ENCODE measurements at places on chromosomes 6 and 20.
A peak's percentile ranks its signal among the peaks of the same experiment; 100 is the strongest.

GRCh38 chr20:25005220-25005619 lies 12.7 kb upstream of the APMAP start:
- no peak for DNase-seq

DNA sequence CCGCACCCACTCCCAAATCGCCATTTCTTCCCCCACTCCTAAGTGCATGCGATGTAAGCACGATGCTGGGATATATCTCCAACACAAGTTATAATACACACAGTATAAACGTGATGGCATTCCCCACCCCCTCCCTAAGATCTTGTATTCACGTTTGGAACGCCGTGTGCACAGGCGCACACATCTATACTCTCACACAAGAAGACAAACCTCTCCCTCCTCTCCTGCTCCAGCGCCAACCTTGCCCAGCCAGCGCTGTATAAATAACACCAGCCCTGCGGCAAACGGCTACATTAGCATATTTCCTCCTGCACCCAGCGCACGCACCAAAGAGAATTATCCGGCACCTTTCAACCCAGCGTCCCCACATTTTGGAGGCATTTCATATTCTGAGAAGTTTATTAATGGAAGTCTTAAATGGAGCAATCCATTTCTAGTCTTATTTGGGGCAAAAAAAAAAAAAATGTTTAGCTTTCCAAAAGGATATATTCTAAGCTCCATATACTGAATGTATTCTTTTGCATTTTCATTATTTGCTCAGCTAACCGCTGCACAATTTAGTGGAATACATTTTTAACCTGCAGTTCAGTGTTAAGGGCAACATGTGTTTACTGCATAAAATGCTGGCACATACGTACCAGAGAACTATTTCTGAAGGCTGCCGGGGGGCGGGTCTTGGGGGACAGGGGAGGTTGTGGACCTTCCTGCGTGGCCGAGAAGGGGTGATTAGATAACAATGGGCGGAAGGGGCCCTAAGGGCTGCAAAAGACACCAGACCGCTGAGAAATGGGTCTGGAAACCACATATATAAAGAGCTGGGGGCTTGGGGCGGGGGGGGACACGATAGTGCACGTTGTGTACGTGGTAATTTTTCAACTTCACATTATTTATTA lies 1.1 kb upstream of the SLC22A23 start:
- peak; percentile 8 for DNase-seq

DNA sequence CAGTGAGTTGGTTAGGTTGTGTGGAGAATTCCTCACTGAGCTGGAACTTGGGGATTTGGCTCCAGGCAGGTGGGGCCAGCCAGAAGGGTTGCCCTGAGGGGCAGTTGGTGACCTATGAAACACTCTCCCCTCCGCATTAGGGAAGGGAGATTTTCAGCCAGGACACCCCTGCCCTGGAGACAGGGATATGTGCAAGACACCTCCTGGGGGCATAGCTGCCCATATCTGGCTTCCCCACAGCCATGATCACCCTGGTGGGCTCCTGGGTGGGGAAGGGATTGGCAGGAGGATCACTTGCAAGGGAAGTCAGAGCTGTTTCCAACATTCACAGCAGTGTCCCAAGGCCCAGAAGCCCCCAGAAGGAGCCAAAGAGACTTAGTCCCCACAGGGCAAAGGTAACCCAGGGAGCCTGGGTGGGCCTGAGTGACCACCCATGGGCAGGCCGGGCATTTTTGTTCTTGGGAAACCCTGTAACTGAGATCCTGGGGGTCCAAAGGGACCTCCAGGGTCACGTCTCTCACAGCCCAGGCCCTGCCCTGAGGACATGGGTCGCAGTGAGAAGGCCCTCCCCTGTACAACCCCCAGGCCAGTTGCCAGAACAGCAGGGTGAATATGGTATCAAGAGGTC lies 145.8 kb downstream of the MRPL14 start:
- DNase-seq = no peak

- DNase-seq = no peak
These were observed 28.8 kb downstream of the GCM1 start for GRCh38 chr6:53119772-53120409.

DNA sequence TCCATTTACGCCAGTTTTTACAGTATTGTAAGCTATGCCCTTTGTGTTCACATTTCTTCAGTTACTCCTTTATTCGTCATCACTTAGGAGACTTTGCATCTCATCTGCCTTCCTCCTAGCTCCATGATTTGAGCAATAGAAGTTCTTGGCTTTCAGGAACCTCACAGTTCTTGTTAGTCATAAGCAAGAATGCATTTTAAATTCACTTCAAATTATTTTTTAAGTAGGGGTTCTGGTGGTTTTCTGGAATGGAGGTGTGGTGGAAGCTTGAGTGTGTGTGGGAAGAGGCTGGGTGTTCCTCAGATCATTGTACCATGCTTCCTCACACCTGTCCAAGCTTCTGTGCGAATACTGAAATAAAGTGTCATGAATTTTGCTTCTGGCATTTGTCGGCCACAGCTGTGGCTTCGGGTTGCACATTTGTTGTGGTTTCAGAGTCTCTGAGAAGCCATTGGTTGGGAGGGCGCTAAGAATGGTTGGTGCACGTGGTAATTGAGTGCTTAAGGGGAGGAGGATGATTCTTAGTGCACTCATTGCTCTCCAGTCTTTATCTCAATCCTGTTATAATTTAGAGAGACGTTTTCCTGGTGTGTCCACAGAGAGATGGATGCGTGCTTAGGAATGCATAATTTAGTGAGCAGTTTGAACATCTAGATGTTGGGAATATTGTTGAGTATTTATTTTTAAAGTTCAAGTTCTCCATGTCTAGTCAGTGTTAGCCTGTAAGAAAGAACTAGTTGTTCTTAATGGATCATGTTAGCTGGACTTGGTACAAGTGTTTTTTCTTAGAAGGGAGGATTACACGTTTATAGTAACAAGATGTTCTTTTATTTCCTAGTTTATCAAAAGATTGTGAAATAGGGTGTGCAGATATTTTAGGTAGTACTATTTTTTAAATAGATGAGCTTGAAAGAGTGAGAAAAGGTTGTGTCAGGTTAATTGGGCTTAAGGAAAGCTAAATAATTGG lies 31.9 kb downstream of the FOXO3 start:
- no peak for DNase-seq

DNA sequence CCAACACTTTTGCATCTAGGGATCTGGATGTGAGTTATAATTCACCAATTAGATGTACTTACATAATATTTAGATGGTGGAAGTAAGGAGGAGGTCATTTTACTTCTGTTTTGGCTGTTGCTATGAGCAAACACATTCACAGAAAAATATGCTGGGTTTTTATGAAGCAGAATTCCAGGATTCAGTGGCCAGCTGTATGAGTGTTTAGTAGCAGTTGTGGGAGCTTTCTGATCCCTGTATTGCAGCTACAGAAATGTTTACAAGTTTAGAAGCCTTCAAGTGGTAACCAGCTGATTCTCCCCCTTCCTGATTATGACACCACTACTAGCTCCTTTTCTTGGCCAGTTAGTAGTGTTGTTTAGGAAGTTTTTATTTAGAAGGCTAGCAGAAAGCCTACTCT lies 177.0 kb downstream of the TENT5A start:
- no peak for DNase-seq

DNA sequence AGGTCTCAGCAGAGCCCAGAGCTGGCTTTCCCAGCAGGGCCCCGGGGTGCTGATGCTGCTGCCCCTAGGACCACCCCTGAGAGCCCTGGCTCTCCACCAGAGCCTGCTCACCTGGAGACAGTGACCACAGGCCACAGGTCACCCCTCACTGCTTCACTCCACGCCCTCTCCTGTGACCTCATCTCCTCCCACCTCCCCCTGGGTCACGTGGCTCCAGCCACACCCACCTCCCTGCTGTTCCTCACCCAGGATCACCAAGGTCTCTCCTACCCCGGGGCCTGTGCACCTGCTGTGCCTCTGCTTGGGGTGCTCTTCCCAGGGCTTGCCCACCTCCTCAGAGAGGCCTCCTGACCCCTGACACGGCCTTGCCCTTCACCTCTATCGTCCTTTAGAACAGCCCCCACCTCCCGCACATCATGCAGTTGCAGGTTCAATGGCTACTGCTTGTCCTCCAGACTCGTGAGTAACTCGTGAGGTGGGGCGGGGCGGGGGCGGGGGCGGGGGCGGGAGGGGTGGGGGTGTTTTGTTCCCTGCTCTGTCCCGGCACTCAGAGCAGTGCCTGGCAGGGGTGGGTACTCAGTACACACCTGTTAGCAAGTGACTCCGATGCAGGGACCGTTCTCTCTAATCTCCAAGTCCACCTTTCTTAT lies 468.0 kb downstream of the PREX1 start:
- DNase-seq = no peak

GRCh38 chr6:31582230-31582643 lies at the start of gene LTB:
Gene LTB (minus strand): TSS chr6:31582424. CDS start chr6:31582417, 7 bp downstream.
- DNase-seq = no peak

DNA sequence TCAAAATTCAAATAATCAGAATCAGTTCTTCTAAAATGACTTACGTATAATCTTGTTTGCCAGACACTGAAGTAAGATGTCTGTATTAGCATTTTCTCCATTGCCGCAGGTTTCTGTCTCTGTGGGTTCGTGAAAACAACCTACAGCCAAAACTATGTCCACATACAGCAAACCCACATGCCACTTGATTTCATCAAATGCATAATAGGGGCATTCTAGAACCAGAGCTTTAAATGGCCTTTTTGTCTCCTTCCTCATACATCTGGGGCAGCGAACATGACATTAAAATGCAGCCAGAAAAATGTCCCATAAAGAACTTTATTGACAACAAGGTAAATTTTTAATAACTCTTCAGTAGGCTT lies 90.2 kb upstream of the QKI start:
- no peak for DNase-seq

- no peak for DNase-seq
These were observed 8.2 kb downstream of the SPDEF start for GRCh38 chr6:34547701-34548644.

GRCh38 chr20:36196676-36197075 lies 39.6 kb upstream of the AAR2 start:
- no peak for DNase-seq

GRCh38 chr6:154447954-154448353 lies 62.5 kb downstream of the CNKSR3 start:
- DNase-seq = no peak

GRCh38 chr6:104449918-104450317 lies 409.8 kb downstream of the HACE1 start:
- DNase-seq = no peak

DNA sequence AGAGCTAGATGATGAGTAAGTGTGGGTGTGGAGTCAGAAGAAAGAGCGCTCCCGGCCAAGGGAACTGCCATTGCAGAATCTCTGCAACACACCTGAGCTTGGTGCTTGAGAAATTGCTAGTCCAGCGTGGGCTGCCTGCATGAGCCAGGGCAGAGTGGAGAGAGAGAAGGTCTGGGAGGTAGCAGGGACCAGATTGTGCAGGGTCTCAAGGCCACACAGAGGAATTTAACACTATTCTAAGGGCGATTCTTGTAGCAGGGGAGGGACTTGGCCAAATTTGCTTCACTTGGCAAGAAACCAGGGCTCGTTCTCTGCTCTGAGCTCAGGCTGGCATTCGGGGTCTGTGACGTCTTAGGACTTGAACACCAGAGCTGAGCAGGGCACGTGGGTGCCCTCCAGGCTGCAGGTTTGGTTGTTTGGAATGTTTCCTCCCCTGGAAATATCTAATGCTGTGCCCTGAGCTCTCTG lies 53.5 kb downstream of the BCAS4 start:
- no peak for DNase-seq

GRCh38 chr6:107841275-107841670 lies 17.2 kb upstream of the SCML4 start:
- DNase-seq = no peak

DNA sequence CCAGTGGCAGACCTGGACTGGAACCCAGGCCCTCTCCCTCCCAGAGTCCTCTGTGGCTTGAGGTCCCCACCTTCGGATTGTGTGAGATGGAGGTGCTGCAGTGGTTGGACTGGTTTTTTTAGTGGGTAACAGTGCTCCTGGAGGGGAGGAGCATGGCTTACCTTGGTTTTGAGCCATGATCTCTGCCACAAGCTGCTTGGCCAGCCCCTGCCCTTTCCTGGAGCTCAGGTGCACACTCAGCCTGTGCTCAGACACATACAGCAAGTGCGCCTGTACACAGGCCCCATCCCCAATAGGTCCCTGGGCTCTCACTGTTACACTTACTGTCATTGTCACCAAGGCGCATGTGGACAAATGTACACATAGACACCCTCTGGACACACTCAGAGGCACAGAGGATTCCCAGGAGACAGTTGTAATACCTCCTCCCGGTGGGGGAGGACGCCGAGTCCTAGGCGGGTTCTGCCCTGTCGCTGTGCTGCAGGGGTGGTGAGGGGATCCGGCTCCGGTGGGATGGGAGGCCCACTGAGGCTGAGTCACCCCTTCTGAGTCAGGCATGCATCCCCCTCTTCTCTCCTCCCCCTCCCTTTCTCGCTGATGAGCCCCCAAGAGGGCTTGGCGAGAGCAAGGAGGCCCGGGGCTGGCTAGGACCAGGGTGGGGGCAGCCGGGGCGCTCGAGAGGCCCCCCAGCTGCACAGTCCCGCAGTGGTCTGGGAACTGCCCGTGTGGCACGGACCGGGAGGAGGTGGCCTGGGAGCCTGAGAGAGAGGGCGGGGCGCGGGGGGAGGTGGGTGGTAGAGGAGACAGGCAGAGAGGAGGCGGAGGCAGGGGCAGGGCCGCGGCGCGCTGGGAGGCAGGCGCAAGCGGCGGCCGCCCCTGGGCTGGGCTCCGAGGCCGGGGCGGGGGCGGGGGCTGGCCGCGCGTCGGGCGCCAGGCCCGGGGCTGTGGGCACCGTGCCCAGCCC lies 522 bp upstream of the EPB41L1 start:
- DNase-seq = peak; percentile 19

- no peak for DNase-seq
These were observed 27.7 kb upstream of the DUSP22 start for GRCh38 chr6:264626-265025.

DNA sequence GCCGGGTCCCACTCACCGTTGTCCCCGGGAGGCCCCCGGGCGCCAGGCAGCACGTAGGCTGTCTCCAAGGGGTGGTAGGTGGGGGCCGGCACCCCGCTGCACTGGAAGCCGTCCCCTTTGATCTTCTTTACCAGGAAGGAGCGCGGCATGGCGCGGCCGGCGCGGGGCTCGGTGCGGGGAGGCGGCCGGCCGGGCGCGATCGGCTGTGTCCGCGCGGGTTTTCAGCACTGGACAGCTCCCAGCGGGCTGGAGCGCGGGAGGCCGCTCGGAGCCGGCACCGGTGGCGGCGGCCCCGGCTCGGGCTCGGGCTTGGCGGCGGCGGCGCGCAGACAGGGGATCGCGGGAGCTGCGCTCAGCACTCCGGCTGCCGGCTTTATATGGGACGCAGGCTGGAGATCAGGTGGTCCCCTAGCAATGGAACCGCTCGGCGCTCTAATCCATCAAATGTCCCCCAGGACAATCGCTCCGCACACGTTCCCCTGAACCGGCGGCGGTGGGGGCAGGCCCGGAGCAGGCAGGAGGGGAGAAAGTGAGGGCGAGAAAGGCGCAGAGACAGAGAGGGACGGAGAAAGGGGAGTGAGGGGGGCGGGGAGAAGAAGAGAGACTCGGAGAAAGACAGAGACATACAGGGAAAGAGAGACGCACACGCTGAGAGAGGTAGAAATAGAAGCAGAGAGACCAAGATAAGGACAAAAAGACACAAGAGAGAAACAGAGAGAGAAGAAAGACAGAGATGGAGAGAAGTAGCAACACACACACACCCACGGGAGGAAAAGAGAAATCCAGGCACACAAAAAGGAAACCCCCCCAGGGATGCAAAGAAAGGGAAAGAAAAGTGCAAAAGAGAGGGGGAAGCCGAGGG lies at the start of gene SCRT2:
Gene SCRT2 (minus strand): TSS at position 350 of the 862 bp plus-strand sequence. CDS start 201 bp downstream, at position 149.
- peak; percentile 66 for DNase-seq
